ENCODE measurements at places on chromosomes 2 and 18.

GRCh38 chr2:174796319-174796771 is 32.1 kb upstream of the CHRNA1 start:
- no peak for DNase-seq

- DNase-seq: no peak
Measured at GRCh38 chr2:36338827-36339145, 16.8 kb upstream of the CRIM1 start.

GRCh38 chr2:60324536-60324935 is 228.9 kb downstream of the BCL11A start:
- DNase-seq: no peak

GRCh38 chr2:233668605-233669260 is 3.0 kb upstream of the UGT1A9 start:
- no peak for DNase-seq

GRCh38 chr18:9132628-9133027 is 4.0 kb upstream of the ANKRD12 start:
- no peak for DNase-seq

All from GM13976 (cell line).